Caco-2 (cell line): ENCODE measurements at places on chromosomes 3 and 15. TPM values are rescaled to one million over a fixed set of nuclear protein-coding genes. Genes with fewer than 3 reads are reported as not detected.

DNA sequence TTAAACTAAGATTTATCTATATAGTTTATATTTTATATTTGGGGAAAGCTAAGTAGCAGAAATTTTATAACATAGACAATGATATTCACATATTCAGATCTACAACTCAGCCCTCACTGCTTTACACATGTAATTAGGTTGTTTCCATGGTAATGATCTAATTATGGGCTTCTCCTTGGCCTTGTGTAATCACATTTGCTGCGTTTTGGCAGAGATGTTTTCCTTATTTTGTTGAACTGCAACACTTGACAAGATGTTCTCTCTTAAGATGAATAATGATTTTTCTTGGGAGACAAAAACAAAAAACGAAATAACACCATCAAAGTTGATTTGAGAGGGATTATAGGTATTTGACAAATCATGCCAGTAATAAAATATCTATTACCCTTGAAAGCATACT lies 635.6 kb upstream of the TBL1XR1 start:
- no peak for DNase-seq

DNA sequence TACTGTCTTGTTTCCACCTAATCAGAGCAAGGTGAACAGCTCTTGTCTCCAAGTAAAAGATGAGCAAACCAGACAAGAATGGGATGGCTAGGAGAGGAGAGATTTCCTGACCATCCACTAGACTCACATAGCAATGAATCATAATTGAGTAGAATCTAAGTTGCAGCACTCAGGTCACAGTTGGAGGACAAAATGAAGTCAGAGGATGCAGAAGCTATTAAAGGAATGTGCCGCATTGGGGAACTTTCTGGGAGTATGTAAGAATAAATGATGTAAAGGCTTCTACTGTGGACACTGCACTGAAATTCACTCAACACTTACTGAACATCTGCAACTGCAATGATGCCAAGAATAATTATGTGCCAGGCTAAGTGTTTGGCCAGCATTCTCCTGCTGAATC lies 217.4 kb upstream of the WNT5A start:
- no peak for DNase-seq

The TYRO3 gene
- 118 and 120 TPM in 2 replicates for total RNA-seq

The CTDSPL gene
- 56.5 and 60.9 TPM in 2 replicates for total RNA-seq

DNA sequence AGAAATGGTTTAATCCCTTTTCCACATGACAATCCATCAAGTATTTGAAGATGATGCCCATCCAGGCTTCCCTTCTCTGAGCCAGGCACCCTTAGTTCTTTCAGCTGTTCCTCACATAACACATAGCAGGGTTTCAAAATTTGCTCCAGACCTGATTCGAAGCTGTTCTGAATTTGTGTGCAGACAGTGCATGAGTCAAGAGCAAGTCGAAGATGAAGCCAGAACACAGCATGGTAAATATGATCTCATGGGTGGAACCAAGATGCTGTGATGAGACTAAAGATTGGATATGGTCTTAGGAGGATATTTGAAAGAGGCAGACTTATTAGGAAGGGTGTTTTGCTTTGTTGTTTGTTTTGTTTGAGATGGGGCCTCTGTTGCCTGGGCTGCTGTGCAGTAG lies 32.6 kb upstream of the PDE8A start:
- DNase-seq: no peak

DNA sequence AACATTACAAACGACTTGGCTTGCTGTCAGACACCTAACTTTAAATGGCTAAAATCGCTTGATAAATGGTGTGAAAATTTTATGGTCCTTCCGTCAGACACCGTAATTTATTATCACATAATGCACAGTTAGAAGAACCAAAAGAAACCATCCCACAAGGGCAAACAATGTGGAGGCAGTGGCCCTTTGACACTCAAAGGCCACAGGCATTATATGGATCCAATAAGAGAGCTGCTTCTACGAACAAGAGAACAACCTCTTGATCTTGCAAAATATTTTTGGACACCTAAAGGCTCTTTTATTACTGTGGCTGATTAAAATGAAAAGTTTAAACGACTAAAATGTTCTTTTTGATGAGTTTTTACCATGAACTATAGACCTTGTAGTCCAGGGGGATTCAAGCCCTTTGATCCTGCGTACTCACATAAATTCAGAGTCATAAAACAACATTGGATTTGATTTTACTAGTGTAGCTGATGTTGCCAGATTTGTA lies 202.8 kb downstream of the FMN1 start:
- DNase-seq: no peak

The CLDN16 gene
- 0.27 and 0.30 TPM in 2 replicates for total RNA-seq

- no peak for DNase-seq
These were observed 5.5 kb downstream of the MELTF start for GRCh38 chr3:197023998-197024651.

DNA sequence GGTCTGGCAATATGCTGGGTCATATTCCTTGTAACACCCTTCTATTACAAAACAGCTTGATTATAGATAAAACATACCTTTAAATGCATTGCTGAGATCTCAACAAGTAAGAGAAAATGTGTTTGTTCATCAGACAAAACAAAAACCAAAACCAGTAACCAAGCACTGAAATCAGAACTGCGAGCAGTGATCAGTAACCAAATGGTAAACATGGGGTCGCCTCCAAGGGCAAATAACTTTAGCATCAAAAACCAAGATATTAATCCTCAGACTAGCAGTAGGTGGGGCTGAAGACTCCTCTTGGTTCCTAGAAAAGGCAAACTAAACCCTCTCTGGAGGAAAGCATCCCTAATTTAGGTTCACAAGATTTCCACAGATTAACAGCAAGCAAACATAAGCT lies 6.6 kb upstream of the HESX1 start:
- DNase-seq: no peak

- peak; percentile 87 for DNase-seq
These were observed at the start of gene C2CD4A for GRCh38 chr15:62066663-62067447. C2CD4A (plus strand) TSS chr15:62066977; CDS start chr15:62067614, 637 bp downstream.

- DNase-seq: no peak
These were observed 61.3 kb downstream of the UACA start for GRCh38 chr15:70701891-70702568.

DNA sequence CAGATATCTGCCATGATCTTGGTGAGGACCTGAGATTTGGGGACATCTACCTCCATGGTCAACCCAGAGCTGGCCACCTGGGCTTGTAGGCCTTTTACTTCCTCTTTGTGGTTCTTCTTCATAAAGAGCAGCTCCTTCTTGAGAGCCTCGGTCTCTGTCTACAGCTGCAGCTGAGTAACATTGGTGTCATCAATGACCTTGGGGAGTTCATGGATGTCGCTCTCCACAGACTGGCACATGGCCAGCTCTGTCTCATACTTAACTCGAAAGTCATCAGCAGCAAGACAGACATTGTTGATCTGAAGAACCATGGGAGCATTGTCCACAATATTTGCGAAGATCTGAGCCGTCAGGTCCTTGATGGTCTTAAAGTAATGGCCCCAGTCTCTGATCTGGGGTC lies 15.7 kb upstream of the RASA2 start:
- no peak for DNase-seq

GRCh38 chr3:137078040-137078439 lies 120.3 kb downstream of the IL20RB start:
- DNase-seq: no peak

GRCh38 chr3:15387171-15387581 lies 40.2 kb downstream of the METTL6 start:
- DNase-seq: no peak
